ENCODE measurements at places on chromosomes 1 and 21.

- no peaks in the 10 kb centered on the region for H3K27me3 ChIP-seq
- no peaks in the 10 kb centered on the region for H3K4me1 ChIP-seq
- H3K4me3 ChIP-seq, result no peak overlapping the region
Measured at GRCh38 chr1:238318294-238319110, 427.8 kb upstream of the ZP4 start.

DNA sequence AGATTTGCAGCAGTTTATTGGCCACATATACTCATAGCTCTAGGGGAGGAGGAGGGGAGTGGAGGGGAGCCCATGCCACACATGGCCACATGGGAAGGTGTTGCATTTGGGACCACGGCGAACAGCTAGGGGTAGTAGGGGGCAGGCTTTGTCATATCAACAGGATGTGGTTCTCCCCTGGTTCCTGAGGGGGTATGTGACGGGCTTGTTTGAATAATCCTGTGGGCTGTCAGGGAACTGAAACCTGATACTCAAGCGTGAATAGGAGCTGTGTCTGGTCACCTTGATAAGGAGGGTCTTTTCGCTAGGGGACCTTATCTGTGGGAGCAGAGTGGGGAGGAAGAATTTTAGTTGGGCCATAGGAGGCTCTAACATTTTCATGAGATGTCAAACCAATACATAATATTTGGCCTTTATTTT lies 264.7 kb downstream of the CTH start:
- no peak overlapping the region for H3K4me3 ChIP-seq
- peaks cover 6% of the 10 kb centered on the region for H3K4me1 ChIP-seq
- H3K27ac ChIP-seq, result no peak overlapping the region
- DNase-seq, result peak; percentile 90
- H3K36me3 ChIP-seq, result no peaks in the 10 kb centered on the region

DNA sequence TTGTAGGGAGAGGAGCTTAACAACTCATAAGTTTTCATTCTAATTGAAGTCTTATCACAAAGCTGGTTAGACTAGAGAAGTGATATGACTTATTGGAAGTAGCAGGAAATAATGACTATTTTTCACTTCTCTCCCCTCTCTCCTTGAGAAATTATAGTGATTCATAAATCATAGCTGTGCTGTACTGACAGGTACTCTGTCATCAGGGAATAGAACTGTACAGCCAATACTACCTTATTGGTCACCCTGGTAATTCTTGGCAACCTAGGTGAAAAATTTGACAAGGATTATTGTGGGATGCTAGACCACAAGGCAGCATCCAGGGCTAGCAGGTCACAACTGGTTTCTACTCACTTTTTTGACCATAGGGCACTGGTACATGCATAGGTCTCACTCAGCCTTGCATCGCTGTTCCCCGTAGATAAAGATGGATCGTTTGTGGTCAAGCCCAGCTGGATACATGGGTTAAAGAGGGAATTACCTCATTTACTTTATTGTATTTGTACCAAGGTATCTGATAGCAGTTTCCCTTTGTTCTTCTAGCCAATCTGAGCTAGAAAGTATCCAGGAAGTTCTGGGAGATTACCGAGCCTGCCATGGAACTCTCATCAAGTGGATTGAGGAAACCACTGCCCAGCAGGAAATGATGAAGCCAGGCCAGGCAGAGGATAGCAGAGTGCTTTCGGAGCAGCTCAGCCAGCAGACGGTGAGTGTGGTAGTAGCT lies 113.6 kb downstream of the MACF1 start:
- H3K4me1 ChIP-seq, result no peaks in the 10 kb centered on the region
- peak; percentile 92 for DNase-seq
- no peaks in the 10 kb centered on the region for H3K27me3 ChIP-seq
- H3K27ac ChIP-seq, result no peak overlapping the region
- no peak overlapping the region for H3K4me3 ChIP-seq
- H3K36me3 ChIP-seq, result peaks cover 2% of the 10 kb centered on the region

DNA sequence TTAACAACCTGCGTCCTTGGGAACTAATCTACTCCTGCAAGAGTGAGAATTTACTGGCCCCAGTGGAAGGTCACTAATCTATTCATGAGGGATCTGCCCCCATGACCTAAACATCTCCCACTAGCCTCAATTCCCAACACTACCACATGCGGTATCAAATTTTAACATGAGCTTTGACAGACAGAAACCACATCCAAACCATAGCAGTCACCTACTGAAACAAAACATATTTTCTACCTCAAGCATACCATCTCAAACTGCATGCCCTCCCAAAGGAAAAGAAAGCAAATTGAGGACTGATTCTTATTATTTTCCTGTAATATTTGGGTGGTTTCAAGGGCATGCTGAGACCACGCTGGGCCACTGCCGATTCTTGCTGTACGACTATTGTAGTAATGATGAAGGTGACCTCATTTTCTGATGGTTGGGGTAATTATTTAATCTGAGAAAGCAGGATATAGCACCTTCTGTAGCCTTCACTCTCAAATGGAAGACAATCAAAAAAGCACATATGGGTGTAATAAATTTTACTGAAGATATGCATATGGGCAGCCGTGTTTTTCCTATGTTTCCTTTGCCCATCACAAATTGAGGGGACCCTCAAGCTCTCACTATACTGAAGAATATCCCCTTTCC lies 13.2 kb upstream of the GBP5 start:
- DNase-seq, result no peak
- no peaks in the 10 kb centered on the region for H3K36me3 ChIP-seq
- no peaks in the 10 kb centered on the region for H3K4me1 ChIP-seq
- no peak overlapping the region for H3K4me3 ChIP-seq

- H3K36me3 ChIP-seq, result peaks cover 29% of the 10 kb centered on the region
- no peak overlapping the region for H3K27ac ChIP-seq
- H3K27me3 ChIP-seq, result no peaks in the 10 kb centered on the region
- DNase-seq, result peak; percentile 76
Measured at GRCh38 chr1:160291248-160292220, 6.6 kb upstream of the PEX19 start.
